Activated CD4-positive, alpha-beta memory T cell treated with anti-CD3 and anti-CD28 coated beads for 36 hours (primary cell): ENCODE measurements at places on chromosomes 7 and 10.

- DNase-seq, result no peak
Measured at GRCh38 chr7:4838626-4839334, 23.1 kb downstream of the PAPOLB start.

DNA sequence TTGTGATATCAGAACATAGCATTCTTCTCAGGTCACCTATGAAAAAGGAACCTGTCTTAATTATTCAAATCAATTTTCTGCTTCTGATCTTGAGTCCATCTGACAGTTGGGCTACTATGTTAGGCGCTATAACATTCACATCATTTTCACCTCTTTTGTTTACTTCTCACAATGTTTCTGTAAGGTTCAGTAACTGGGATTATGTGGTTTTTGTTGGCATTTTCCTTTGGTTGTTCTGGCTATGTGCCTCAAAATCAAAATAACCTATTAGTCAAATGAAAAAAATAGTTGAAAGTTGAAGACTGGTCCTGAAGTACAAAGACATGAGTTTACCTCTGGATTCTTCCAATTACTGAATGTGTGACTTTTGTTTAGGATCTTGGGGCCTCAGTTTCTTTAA lies 221.3 kb upstream of the SMIM30 start:
- DNase-seq, result no peak

DNA sequence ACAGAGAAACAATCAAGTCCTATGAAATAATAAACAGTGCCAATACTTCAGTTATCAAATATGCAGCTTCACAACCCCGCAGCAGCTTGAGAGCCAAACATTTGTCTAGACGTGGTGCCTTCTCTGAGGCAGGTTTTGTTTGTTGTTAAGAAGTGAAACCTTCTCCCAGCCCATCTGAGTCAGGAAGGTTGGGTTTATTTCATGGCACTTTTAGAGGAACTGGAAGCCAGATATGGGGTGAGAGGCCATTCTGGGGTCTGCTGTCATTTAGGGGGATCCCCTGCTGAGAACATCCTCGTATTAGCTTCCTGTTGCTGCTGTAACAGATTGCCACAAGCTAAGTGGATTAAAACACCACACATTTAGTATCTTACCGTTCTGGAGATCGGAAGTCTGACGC lies 113.6 kb downstream of the GRK5 start:
- no peak for DNase-seq

DNA sequence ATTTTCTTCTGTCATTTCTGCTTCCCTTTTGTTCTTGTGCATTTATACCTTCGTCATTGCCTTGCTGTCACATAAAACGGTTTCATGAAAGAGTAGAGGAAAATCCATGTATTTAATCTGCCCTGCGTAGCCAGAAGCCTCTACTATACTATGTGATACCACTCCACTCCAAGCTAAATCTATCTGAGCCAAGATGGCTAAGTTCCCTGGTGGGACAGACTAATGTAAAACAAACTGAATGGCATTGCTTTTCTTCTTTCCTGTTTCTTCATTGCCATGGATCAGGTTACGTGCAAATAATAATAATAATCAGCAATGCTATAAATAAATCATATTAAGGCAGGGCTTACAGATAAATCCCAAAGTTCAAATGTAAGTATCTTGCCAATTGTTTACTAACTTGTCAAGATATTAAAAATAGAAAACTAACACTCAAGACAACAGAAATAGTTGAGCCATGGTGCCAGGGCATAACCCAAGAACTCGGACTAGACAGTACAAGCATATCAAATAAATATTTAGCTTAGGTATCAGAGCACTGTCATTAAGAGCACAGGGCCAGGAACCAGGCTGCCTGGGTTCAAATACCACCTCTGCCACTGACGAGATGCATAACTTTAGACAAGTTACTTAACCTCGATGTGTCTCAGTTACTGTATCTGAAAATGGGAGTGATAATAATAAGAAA lies 151.4 kb downstream of the PDE1C start:
- DNase-seq, result no peak

DNA sequence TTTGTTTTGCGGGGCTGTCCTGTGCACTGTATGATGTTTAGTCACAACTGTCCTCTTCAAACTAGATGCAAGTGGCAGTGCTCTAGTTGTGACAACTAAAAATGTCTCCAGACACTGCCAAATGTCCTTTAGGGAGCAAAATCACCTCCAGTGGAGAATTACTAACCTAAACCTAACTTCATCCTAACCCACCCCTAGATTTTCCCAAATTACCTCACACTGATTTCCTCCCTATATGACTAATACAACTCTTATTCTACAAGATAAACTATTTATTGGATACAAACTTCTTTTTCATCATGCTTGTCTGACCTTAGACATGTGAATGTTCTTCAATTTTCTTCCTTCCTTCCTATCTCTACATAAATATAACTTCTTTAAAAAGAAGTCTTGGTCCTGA lies 26.4 kb downstream of the PNPLA8 start:
- DNase-seq, result no peak

- DNase-seq, result no peak
Measured at GRCh38 chr7:1859266-1860035, 189.4 kb downstream of the ELFN1 start.

- no peak for DNase-seq
Measured at GRCh38 chr10:95896071-95896850, 11.5 kb upstream of the CC2D2B start.
